ENCODE measurements at places on chromosomes 7 and 10.

- no peak for DNase-seq
These were observed 34.2 kb downstream of the KLF6 start for GRCh38 chr10:3750854-3751253.

DNA sequence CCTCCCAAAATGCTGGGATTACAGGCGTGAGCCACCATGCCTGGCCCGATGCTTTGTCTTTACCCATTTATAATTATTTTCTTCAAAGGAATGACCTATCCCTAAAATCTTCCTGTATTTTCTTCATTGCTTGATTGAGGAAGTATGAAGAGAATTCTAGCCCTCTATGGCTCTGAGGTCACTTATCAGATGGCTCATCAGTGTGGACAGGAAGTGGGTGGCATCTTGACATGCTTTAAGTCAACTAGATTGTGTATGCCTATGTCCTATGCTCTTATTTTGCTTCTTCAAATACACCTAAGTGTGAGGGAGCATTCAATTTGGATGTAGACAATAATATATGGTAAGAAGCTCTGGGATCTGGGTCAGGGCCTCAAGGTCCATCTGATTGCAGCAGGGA, 1020.5 kb downstream of the LRMDA start:
- DNase-seq, result no peak

- no peak for DNase-seq
These were observed 906 bp downstream of the CDK1 start for GRCh38 chr10:60778971-60779796.

- DNase-seq, result no peak
These were observed 26.5 kb upstream of the TRIL start for GRCh38 chr7:28984631-28985030.

Data from K562 (cell line).